Karpas-422 (cell line): ENCODE measurements at places on chromosomes 5 and 9. TPM values are rescaled to one million over a fixed set of nuclear protein-coding genes. Genes with fewer than 3 reads are reported as not detected.

Gene PCDHGA1
- total RNA-seq, result 0.48 and 1.2 TPM in 2 replicates

Gene PCDHB14
- 0.48 and 0.90 TPM in 2 replicates for total RNA-seq

Gene CHSY3
- not detected in 2 replicates for total RNA-seq

Gene PFN3
- not detected in 2 replicates for total RNA-seq

Gene NUTM2G
- total RNA-seq, result not detected in 2 replicates

Gene ZNG1A
- 51.5 and 71.0 TPM in 2 replicates for total RNA-seq

Gene PAEP
- not detected in 2 replicates for total RNA-seq

Gene SPATA31C1
- not detected in 2 replicates for total RNA-seq

Gene ZNF189
- total RNA-seq, result 15.3 and 15.5 TPM in 2 replicates

DNA sequence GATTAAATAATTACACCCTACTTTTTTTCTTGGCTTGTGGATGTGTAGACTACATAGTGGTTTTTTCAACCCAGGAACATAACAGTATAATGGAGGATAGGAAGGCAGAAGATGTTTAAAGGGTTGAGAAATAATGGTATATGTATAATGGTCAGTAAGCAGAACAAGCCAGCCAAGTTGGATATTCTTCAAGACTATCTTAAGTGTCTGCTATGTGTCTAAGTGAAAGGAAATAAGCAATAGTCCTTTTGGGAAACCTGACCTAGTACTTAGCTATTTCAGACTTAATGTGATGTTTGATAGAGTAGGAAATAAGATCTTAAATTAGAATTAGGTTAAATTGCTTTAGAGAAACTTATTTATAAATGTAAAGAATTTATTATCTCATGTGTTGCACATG, 85.7 kb downstream of the PTPDC1 start:
- peak overlapping the region; percentile 99 for H3K4me3 ChIP-seq
- H3K4me1 ChIP-seq, result peaks cover 80% of the 10 kb centered on the region
- DNase-seq, result no peak

DNA sequence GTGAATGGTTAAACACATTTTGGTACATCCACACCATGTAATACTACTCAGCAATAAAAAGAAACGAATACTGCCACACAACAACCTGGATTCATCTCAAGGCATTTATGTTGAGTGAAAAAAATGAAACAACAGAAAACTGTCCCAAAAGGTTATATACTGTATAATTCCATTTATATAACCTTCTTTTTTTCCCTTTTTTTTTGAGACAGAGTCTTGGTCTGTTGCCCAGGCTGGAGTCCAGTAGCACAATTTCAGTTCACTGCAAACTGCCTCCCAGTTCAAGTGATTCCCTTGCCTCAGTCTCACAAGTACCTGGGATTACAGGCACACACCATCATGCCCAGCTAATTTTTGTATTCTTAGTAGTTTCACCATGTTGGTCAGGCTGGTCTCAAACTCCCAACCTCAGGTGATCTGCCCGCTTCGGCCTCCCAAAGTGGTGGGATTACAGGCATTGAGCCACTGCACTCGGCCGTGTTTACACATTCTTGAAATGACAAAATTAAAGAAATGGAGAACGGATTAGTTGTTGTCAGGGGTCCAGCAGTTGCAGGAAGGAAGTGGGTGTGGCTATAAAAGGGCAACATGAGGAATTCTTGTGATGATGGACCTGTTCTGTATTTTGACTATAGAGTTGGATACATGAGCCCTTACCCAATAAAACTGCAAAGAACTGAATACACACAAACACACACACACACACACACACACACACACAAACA, 17.4 kb downstream of the PPP6C start:
- H3K4me1 ChIP-seq, result no peaks in the 10 kb centered on the region
- H3K36me3 ChIP-seq, result peaks cover 17% of the 10 kb centered on the region
- no peak overlapping the region for H3K27ac ChIP-seq
- no peak overlapping the region for H3K4me3 ChIP-seq

GRCh38 chr5:150298701-150299451, 3.8 kb downstream of the ARSI start:
- no peak overlapping the region for H3K4me3 ChIP-seq
- H3K27me3 ChIP-seq, result no peaks in the 10 kb centered on the region
- no peaks in the 10 kb centered on the region for H3K4me1 ChIP-seq
- no peaks in the 10 kb centered on the region for H3K36me3 ChIP-seq
- no peak for DNase-seq

DNA sequence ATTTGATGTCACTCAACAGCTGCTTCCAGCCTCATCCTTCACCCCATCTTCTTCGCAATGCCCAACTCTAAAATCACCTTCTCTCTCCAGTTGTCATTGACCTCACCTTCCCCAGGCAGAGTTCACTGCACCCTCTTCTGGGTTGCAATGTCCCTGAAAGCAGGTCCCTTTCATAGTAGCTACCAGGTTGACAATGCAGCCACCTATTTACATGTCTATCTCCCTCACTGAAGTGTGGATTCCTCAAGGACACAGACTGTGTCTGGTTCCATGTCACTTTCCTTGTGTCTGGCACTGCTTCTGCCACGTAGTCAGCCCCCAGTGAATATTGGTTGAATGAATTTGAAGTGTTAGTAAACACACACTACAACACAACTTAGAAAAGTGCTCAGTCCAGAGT, 445.5 kb upstream of the WWC1 start:
- H3K4me3 ChIP-seq, result no peak overlapping the region
- no peaks in the 10 kb centered on the region for H3K4me1 ChIP-seq
- no peak for DNase-seq
- H3K27ac ChIP-seq, result no peak overlapping the region

DNA sequence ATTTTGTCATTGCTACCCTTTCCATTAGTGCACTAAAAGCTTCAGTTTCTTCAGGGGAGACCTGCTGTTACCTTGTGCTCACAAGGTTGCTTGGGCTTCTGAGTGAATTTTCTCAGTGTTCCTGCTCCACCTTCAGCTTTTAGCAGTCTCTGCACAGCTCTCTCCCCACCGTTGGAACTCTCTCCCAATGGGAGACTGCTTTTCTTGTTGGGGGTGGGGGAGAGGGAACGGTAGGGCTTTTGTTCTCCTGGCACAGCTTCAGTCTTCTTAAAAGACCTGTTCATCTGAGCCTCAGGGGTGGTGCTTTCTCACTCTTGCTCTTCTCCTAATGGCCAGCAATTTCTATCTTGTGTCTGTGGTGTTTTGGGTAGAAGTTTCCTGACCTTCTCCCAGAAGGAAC, 915.7 kb downstream of the EFNA5 start:
- H3K36me3 ChIP-seq, result no peaks in the 10 kb centered on the region
- no peak overlapping the region for H3K27ac ChIP-seq
- no peak overlapping the region for H3K4me3 ChIP-seq

DNA sequence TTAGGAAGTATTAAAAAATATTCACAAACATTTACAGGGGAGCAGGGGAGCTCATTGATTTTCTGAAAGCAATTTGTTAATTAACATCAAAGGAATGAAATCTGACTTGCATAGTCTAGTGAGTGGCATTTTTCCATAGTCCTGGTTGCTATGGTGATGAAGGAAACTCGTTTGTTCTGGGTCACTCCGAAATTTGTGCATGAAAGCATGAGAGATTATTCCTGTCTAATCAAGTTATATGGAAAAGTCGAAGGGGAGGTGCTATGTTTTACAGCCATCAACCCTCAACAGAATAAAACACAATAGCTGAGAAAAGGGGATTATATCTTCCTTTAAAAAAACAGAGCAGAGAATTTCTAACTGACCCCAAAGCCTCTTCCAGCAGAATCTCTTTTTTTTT, 1495.7 kb upstream of the WWC1 start:
- H3K36me3 ChIP-seq, result no peaks in the 10 kb centered on the region
- H3K4me3 ChIP-seq, result no peak overlapping the region
- H3K4me1 ChIP-seq, result no peaks in the 10 kb centered on the region

GRCh38 chr5:146426853-146427618, 20.1 kb upstream of the TCERG1 start:
- peak; percentile 82 for DNase-seq
- no peak overlapping the region for H3K27ac ChIP-seq
- no peaks in the 10 kb centered on the region for H3K27me3 ChIP-seq
- H3K36me3 ChIP-seq, result no peaks in the 10 kb centered on the region
- H3K4me1 ChIP-seq, result 0 out of 2 replicates have a peak, but pooled peaks cover 3% of the 10 kb centered on the region

GRCh38 chr5:95631255-95631958, 11.5 kb downstream of the GPR150 start:
- H3K27me3 ChIP-seq, result no peaks in the 10 kb centered on the region
- H3K4me1 ChIP-seq, result peaks cover 6% of the 10 kb centered on the region
- no peaks in the 10 kb centered on the region for H3K36me3 ChIP-seq

DNA sequence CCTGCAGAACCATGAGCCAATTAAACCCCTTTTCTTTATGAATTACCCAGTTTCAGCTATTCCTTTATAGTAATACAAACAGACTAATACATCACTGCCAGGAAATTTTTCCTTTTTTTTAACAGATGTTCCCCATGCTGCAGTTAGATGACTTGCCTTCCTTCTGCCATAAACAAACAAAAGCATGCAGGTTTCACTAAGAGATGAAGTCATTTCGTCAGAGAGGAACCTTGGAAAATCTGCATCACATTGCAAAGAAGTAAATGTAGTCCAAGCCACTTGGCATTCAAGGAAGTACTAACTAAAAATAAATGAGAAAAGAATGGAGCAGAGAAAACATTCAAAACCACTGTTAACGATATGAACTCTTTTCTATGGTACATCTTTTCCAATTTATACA, 194.1 kb upstream of the EFNA5 start:
- no peak overlapping the region for H3K27ac ChIP-seq
- no peak for DNase-seq
- H3K27me3 ChIP-seq, result no peaks in the 10 kb centered on the region
- no peak overlapping the region for H3K4me3 ChIP-seq
- 0 out of 2 replicates have a peak, but pooled peaks cover 3% of the 10 kb centered on the region for H3K4me1 ChIP-seq

- H3K4me3 ChIP-seq, result no peak overlapping the region
- DNase-seq, result no peak
- H3K27ac ChIP-seq, result no peak overlapping the region
- no peaks in the 10 kb centered on the region for H3K36me3 ChIP-seq
- H3K4me1 ChIP-seq, result no peaks in the 10 kb centered on the region
Measured at GRCh38 chr5:178487911-178488600, 102.1 kb downstream of the COL23A1 start.

DNA sequence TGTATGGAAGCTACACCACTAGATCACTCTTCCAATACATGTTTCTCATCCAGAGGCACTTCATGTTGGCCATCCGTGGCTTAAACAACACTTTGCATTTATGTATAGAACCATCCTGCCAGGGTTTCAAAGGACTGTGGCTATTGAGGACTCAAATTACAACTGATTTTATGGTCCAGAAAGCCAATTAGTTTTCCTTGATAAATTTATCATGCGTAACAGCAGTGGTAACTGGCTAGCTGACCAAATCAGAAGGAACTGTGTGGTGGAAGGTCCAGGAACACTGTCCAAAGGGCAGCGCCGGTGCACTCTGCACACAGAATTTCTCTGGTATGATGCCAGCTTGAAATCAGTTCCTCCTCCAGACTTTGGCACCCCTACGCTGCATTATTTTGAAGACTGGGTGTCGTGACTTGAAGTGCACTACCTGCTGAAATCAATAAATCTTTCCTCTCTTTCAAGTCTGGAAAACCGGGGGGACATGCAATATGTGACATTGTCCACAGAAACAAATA, 69.3 kb upstream of the TMEM252 start:
- no peaks in the 10 kb centered on the region for H3K27me3 ChIP-seq
- no peak overlapping the region for H3K27ac ChIP-seq
